AG08395 (cell line): ENCODE measurements at places on chromosomes 2 and 18.

DNA sequence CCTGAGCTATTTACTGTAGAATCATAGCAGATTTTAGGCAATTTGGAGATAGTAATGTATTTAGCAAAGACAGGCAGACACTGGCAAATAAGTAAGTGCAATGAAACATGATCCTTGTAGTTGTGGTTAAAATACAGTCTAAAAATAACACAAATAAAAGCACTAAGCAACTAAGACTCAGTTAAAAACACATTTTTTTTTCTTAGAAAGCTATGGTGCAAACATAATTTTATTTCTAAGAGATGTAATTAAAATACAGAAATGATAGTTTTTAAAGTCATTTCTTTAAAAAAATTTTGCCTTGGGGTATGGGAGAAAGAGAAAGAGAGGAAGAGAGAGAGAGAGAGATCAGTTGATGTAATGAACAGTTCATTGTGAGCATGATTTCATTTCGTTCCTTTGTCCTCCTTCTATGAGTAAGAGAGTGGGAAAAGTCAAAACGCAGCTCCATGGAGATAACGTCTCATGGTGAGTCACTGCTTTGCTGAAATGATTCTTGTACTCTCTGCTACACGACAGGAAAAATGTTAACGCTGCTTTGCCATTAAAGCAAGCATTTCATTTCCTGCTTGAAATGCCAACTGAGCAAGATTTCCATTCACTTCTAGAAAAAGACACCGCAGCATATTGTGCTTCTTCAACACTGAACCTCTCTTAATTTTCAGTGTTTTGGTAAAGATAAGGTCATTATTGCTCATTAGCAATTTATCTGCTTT is 61.3 kb upstream of the PGAP1 start:
- peak; percentile 87 for DNase-seq

GRCh38 chr2:84749442-84749841 is 131.4 kb downstream of the TRABD2A start:
- DNase-seq: no peak

- peak; percentile 82 for DNase-seq
Observed at GRCh38 chr2:31347750-31348149, 66.8 kb downstream of the XDH start.

GRCh38 chr2:237733677-237734300 is 64.8 kb upstream of the RBM44 start:
- DNase-seq: no peak

DNA sequence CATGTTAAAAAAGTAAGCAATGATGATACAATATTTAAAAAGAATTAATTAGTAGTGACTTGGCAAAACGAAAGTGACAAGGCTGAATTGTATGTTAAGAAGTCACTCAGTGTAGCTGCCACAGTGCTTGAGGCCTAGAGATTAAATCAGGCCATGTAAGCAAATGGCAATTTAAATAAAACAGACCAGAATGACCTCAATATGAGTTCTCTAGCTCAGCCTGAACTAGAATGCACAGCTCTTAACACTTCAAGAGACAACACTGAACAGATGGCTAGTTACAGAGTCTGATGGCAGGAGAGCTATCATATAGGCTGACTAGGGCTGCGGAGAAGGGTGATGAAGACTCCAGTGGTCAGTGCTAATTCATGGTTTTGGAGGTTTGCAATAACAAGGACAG is 117.9 kb upstream of the ZBTB14 start:
- DNase-seq: no peak

DNA sequence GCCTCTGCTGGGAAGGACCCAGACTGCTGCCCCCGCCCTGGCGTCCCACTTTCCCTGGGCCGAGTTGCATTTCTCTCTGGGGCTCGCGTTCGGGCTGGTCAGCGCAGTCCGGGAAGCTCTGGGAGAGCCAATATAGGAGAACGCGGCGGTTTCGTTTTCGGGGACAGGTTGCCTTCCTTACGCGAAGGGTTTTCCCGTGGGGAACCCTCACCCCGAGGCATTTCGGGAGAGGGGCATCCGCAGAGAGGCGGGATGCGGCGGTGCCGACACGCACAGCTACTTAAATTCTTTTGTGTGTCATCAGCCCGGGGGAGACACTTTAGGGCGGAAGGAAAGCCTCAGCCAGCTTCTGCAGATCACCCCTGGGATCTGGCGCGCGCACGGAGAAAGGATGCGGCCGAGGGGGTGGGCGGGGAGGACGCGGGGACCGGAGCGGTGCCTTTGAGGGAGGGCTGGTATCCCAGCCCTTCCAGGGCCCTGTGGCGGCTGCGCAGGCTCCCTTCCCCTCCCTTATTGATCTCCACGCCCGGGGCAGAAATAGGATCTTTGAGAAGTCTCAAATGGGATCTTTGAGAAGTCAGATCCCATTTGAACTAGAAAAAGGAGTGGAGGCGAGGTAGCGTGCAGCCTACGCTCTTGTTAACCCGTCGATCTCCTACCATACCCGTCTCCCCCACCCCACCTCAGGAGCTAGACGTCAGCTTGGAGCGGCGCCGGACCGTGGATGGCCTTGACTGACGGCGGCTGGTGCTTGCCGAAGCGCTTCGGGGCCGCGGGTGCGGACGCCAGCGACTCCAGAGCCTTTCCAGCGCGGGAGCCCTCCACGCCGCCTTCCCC is 1.2 kb downstream of the GATA6 start:
- DNase-seq: peak; percentile 42

DNA sequence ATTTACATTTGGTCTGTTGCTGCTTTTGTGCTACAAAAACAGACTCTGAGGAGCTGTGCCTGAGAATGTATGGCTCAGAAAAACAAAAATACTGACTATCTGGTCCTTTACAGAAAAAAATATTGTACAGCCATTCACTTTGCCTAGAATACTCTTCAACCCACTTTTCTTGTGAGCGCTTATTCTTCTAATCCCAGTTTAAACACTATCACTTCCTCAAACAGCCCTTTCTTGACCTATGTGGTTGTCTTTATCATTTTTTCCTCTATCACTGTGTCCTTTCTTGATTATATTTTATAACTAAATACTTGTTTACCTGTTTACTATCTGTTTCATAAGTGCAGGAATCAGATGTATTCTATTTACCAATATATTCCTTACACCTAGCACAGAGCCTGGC is 33.5 kb downstream of the CUL3 start:
- DNase-seq: no peak

- no peak for DNase-seq
Observed at GRCh38 chr2:224847381-224847780, 131.2 kb upstream of the CCDC195 start.

DNA sequence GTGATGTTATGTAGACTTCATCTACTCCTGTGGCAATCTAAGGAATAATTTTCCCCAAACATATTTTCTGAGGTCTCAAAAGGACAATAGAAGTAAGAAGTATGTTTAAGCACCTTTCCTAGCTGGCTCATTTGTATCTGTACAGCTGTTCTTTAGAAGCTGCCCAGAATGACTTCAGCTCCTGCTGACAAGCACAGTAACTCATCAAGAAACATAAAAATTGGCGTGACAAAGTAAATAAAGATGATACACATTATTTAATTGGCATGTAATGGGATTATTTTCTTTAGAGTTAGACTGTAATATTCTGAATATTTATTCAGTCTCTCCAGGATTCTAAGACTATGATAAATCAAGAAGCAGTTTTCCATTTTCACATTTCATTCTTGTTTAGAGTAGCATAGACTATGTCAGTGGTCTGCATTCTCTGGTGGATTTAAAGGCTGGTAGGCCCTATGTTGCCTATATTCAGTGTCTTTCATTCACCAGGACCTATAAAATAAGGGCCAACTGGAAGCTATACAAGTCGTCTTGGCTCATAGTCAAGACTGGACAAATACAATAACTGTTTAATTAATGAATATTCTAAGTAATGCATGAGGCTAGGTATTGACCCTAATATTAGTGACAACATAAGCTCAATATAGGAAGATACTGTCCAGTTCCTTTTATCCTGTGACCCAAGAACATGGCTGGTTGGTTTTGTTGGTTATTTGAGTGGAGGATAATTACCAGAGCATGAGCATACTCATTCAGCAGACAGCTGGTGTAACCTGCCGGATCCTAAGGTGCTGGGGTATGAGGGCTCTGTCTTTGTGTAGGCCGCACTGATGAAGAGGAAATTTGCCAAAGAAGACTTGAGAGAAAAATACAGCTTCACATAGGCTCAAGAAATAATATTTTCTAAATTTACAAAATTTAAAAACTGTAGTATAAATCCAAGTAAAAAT is 107.0 kb downstream of the PDE1A start:
- DNase-seq: no peak

- no peak for DNase-seq
Observed at GRCh38 chr2:231886071-231886681, 40.0 kb downstream of the NPPC start.

DNA sequence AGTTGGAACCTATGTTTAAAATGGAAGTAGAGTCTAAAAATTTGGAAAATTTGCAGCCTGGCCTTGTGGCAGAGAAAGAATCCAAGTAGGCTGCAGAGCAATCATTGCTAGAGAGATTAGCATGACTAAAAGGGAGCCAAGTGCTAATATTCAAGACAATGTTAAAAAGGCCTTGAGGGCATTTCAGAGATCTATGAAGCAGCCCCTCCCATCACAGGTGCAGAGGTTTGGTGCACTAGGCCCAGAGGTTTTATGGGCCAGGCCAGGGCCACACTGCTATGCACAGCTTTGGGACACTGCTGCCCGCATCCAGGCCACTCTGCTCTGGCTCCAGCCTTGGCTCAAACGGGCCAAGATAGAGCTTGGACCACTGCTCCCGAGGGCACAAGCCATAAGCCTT is 6.7 kb upstream of the IL1A start:
- DNase-seq: no peak

DNA sequence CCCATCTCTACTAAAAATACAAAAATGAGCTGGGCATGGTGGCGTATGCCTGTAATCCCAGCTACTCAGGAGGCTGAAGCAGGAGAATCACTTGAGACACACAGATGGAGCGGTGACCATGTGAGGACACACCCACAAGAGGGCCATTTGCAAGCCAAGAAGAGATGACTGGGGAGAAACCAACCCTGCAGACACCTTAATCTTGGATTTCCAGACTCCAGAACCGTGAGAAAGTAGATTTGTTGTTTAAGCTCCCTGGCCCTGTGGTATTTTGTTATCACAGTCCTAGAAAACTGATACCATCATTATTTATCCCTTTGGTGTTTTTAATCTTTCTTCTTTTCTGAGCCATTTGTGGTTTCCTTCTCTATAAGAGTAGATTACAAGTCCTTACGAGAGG is 88.6 kb upstream of the ID2 start:
- no peak for DNase-seq

- DNase-seq: peak; percentile 62
Observed at GRCh38 chr2:105865222-105865913, 120.7 kb downstream of the NCK2 start.

DNA sequence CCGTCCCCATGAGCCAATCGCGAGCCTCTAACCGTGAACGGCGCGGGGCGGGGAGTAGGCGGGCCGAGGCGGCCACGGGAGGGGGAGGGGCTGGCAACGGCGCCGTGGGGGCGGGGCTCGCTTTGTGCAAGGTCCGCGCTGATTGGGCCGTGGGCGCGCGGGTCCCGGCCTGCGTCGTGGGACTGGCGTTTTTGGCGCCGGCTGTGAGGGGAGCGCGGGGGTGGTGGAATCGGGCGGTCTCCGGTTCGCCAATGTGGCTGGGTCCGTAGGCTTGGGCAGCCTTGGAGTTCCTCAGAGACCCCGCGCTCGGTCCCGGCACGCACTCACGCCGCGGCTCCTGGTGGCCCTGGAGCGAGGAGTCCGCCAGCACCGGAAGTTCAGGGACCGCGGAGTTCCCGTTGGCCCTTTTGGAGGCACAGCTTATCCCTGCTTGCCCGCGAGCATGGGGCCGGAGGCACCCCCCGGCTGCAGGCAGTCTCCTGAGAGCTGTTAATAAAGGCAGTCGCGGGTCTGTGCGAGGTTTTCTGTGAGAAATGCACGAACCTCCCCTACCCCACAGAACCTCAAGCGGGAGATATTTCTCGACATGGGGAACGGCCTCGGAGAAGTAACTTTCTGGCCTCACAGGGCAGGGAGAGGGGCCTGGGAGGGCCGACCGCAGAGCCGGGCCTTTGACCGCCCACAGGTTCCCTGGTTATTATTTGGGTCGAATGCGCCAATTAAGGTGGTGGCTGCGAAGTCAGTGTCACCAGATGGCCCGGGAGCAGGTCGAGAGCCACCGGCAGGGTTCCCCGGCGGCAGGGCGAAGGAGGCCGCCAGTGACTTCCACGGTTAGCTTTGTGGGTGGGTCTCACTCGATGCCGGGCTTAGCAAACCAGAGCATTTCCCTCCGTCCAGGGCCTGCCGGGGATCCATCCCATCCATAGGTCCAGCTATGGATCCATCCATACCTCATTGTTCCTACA is 574 bp upstream of the NCL start:
- peak; percentile 98 for DNase-seq

GRCh38 chr2:186405842-186406241 is 80.2 kb upstream of the ZC3H15 start:
- no peak for DNase-seq

- DNase-seq: peak; percentile 67
Observed at GRCh38 chr2:190838492-190838910, 42.1 kb upstream of the GLS start.
